Myocyte (in vitro differentiated cells): ENCODE measurements at places on chromosomes 16 and 17. TPM values are rescaled to one million over a fixed set of nuclear protein-coding genes. Genes with fewer than 3 reads are reported as not detected.

Gene FZD2
- total RNA-seq = 15.5 and 18.5 TPM in 2 replicates

DNA sequence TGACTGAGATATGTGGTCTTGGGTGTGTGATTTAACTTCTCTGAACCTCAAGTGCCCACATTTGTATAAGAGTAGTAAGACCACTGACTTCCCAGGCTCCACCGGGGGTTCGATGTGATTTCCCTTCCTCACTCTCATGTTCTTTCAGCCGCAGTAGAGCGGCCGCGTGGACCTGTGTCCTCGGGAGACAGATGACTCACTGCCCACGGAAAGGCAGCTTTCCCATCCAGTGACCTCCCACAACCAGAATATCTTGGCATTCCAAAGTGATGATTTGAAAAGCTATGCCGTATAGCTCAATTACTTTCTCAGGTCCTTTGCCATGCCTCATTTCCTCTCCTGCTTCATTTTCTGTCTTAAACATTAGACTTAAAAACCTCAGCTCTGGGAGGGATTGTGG lies 73.6 kb downstream of the IL21R start:
- peak; percentile 82 for DNase-seq

DNA sequence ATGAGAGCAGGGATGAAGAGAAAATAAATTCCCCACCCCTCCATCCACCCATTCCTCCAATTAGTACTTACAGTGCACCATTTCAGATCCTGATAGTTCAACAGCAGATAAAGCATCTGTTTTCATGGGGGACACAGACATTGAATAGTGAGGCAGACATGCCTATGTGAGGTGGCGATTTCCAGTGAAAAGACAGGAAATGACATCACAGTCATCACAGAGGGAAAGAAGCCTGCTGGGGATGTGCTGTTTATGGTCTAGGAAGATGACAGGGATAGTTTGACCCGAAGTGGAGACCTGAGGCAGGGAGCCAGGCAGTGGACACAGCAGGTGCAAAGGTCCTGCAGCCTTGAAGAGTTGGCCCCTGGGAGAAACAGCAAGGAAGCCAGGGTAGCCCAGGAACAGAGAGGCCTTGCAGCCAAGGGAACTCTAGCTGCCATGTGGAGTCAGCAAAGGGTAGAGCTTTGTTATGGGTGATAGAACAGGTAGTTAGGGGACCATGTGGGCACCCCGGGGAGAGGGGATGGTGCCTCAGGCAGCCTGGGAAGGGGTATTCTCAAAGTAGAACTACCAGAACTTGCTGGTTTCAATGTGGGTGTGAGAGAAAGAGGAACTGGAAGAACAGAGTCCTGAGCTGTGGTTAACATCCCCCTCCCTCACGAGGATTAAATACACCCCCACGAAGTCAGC lies 256.6 kb downstream of the CPPED1 start:
- no peak for DNase-seq

- DNase-seq = no peak
These were observed 30.8 kb downstream of the USP43 start for GRCh38 chr17:9676084-9676483.

DNA sequence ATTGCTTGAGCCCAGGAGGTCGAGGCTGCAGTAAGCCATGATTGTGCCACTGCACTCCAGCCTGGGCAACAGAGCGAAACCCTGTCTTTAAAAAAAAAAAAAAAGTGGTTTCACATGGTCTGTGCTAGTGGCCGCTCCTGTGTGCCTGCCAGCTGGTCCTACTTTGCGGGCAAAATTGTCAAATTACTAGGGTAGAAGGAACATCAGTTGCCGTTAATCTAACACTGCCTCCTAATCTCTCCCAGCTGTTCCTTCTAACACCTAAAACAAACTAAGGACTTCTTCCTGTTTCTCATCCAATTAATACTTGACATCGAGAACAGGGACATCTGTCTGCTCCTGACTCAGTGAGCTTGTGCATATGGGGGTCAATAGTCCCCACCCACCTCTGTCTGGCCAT lies 23.9 kb downstream of the TMEM11 start:
- DNase-seq = no peak

Gene CHD9NB
- total RNA-seq = 0.24 TPM in 1 of 2 replicates, not detected in the other

Gene RBFOX1
- 42.5 and 58.7 TPM in 2 replicates for total RNA-seq

DNA sequence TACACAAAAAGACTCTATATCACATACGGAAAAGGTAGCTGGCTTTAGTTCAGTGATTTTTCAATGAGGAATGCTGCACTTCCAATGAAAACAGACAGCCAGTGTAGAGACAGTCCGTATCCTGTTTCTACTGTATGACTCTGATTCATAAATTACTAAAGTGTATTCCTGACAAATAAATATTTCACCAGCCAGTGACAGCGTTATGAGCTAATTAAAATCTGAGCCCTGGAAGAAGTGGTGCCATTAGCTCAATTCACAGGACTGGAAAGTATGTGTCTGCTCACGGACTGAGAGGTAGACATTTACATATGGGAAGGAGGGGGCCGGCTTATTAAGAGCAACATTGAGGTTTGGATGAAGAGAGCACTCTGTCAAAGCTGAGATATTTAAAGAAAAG lies 207.9 kb upstream of the RBFOX1 start:
- DNase-seq = no peak

DNA sequence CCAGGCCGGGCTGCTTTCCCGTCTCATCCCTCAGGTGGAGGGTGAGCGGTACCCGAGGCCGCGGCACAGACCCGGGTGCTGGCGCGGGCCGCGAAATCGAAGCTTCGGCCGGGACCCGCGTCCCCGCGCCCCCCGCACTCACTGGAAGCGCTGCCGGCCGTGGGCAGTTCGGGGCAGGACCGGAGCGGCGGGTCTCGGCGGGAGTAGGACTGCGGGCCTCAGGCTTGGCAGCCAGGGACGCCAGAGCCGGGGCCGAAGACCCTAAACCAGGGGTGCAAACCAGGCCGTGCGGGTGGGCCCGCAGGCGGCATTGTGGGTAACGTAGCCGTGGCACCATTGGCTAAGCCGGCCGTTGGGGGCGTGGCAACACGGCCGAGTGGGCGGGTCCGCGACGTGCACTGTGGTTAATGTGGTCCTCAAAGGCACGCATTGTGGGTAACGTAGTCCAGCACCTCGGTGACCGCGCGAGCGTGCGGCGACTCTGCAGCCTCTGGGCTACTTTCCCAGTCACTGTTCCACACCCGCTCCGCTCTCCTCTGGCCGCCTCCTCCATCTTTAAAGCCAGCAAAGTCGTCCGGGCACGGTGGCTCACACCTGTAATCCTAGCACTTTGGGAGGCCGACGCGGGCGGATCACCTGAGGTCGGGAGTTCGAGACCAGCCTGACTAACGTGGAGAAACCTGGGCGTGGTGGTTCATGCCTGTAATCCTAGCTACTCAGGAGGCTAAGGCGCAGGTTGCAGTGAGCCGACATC lies at the start of gene ZNF500:
Gene ZNF500 (minus strand): TSS at position 288 of the 754 bp plus-strand sequence. CDS start 1,184 bp downstream, outside the sequence.
- DNase-seq = peak; percentile 96

DNA sequence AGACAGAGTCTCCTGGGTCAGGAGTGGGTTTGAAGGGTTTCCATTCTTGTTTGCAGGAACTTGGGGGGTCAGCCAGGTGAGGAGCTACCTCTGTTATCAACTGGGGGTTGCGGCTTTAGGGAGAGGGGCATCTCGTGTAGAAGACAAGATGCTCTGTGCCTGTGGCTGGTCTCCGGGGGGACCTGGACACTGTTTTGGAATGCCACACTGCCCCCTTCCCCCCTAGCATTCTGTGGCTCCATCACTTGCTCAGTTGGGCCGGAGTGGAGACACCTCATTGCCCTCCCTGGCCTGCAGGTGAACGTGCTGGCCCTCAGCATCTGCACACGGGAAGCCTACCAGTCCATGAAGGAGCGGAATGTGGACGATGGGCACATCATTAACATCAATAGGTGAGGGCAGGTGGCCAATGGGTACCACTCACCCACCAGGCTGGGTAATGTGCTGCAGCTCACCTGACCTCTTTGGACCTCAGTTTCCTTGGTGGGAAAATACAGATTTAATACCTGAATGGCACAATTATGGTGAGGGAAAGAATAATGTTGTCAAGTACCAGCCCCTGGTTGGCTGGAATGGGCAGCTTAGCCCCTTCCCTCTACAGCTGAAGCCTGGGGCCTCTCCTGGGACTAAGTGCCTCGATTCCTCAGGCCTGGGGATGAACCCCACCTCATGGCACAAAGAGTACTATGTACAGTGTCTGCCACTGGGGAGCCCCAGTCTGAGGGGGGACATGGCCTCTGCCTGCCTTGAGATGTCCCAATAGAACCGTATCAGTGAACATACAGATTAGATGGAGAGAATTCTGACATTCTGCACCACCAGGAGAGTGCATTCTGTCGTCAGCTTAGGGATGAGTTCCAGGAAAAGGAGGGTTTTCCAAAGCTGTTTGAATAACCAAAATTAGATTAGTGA lies 3.3 kb upstream of the MRM1 start:
- DNase-seq = no peak

DNA sequence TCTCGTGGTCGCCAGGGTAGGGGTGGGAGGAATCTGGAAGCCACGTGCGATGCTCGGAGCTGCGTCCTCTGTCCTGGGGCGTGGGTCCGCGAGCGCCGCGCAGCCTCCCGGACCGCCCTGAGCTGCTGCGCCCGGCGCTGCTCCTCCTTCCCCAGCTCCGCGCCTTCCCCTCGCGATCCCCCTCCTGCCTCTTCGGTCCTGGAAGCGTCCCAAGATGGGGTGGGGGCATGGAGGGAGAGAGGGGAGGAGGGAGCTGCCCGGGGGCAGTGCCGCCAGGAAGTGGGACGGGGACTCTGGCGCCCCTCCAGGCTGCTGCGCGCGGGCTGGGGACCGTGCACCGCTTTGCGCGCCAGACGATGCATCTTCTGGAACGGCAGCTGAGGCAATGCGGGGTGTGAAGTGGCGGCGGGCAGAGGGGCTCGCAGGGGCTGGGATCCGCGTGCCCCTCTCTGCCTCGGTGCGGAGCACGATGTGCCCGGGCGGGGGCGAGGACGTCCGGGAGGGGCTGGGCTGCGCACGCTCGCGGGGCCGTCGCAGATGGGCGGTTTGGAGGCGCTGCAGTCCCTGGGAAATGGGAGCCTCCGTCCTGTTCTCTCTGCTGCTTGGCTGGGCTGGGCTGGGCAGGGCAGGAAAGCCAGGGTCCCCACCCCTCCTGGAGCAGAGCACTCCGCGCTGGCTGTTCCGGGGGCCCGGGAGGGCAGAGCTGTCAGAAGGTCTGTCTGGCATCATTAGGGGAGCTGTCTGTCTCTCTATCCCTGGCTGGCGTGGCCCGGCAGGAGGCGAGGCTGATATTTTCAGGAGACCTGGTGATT lies 388.0 kb downstream of the SEC14L1 start:
- DNase-seq = no peak

DNA sequence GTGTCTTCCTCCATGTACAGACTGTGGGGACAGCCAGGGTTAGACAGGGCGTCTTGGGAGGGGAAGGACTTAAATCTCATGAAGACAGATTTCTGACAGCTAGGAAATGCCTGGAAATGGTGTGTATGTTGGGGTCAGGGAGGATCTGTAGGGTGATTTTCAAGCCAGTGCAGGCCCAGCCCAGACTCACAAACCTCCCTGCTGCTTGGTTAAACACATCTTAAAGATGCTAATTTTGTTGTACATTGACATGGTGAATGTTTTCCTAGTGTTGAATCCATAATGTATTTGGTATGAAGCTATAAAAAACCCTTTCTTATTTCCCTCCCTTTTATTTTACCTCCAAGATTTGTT lies 238.3 kb downstream of the CCDC182 start:
- no peak for DNase-seq

DNA sequence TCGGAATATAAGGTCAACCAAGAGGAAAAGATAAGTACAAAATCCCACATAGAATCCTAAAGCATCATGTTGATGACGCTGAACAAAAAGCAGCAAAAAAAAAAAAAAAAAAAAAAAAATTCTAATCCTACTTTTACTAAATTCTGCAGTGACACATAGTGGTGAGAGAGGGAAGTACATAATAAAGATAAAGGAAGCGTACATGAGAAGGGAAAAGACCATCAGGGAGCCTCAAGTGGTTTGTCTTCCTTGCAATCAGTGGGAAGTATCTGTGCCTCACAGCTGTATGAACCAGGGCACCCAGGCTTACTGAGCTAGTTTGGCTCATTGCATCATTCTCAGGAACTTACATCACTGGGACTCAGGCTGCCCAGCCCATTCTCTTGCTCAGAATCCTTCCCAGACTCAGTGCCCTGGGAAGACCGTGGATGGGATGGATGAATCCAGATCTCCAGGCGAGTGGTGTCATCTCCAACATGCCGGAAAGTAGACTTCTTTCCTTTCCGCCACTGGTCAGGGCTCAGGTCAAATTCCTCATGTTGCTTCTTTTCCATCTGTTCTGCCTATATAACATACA lies 21.2 kb downstream of the SMG6 start:
- DNase-seq = peak; percentile 80

Gene GJD3
- not detected in 2 replicates for total RNA-seq

DNA sequence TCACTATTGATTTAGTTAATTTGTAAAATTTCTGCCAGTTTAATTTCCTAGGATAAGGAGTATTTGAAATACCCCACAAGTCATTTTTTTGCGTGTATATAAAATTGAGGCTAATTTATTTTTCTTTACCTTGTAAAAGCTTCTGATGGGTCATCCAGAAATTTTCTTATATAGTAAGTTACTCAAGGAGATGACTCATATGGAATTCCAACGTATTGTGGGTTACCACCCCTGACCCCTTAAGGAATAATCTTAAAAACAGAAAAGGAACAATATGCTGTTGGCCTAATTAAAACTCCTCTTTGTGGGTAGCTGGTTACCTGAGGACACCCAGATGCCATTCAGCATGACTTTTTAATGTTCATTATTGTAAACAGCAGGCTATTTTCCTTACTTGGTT lies 13.6 kb downstream of the HEATR6 start:
- no peak for DNase-seq

Gene MAPT
- total RNA-seq = 0.05 TPM in 2 replicates

Gene JUP
- total RNA-seq = 0.51 and 0.78 TPM in 2 replicates

GRCh38 chr17:77383613-77384608 lies 243.1 kb downstream of the SEC14L1 start:
- DNase-seq = peak; percentile 60

DNA sequence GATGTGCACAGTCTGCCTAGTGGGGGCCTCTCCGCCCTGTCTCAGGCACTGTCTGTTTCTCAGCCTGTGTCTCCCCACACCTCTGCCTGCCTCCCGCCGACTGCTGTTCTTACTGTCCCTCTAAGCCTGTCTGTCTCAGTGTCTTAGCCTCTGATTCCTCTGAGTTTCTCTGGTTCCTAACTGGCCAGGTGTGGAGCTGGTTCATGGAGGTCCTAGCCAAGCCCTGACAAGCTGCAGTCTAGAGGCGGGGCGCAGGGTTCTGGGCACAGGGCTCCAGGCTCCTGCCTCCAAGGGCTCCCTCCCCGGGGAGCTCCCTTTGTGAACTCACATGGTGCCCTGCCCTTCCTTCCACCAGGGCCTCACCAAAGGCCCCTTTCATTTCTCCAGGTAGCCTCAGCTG lies 19.4 kb downstream of the C17orf100 start:
- DNase-seq = no peak
